ENCODE measurements at places on chromosomes 12 and 14. TPM values are rescaled to one million over a fixed set of nuclear protein-coding genes. Genes with fewer than 3 reads are reported as not detected.

- DNase-seq = no peak
Measured at GRCh38 chr12:53995002-53995377, 5.0 kb upstream of the HOXC9 start.

GRCh38 chr12:87866578-87867292, 162.5 kb downstream of the C12orf50 start:
- DNase-seq = no peak

GRCh38 chr14:36507847-36508417, 12.1 kb downstream of the NKX2-1 start:
- no peak for DNase-seq

DNA sequence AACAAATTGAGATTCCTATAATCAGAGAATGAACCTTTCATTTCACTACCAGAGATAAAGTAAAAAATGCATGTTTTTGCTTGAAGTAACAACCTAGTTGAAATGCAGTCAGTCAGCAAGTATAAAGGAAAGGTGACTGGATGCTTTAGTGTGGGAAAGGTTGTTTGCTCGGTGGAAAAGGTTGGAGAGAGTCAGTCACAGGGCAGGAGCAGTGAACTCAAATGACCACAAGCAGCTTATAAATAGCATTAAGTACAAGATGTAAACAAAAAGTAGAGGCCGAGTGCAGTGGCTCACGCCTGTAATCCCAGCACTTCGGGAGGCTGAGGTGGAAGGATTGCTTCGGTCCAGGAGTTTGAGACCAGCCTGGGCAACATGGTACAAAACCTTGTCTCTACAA, 98.1 kb upstream of the FGD4 start:
- no peak for DNase-seq

DNA sequence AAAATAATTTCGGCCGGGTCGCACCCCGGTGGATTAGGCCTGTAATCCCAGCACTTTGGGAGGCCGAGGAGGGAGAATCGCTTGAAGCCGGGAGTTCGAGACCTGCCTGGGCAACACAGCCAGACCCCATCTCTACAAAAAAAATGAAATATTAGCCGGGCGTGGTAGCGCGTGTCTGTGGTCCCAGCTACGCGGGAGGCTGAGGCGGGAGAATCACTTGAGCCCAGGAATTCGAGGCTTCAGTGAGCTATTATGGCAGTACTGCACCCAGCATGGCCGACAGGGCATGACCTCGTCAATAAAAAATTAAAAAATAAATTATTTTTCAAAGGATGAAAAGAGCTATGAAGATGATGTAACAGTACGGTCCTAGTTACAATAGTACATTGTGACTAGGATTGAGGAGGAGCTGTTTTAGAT, 523 bp downstream of the GTF2H3 start:
- DNase-seq = no peak

DNA sequence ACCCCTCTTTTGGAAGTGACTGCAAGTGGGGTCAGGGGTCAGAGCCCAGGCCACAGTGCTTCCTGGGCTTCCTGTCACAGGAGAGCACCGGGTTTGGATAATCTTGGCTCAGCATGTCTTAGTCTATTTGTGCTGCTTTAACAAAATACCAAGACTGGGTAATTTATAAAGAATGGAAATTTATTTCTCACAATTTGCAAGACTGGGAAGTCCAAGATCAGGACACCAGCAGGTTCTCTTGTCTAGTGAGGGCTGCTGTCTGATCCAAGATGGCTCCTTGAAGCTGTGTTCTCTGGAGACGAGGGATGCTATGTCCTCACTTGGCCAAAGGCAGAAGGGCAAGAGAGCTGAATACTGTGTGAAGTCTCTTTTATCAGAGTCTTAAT, 74.1 kb downstream of the RIN3 start:
- DNase-seq = no peak

DNA sequence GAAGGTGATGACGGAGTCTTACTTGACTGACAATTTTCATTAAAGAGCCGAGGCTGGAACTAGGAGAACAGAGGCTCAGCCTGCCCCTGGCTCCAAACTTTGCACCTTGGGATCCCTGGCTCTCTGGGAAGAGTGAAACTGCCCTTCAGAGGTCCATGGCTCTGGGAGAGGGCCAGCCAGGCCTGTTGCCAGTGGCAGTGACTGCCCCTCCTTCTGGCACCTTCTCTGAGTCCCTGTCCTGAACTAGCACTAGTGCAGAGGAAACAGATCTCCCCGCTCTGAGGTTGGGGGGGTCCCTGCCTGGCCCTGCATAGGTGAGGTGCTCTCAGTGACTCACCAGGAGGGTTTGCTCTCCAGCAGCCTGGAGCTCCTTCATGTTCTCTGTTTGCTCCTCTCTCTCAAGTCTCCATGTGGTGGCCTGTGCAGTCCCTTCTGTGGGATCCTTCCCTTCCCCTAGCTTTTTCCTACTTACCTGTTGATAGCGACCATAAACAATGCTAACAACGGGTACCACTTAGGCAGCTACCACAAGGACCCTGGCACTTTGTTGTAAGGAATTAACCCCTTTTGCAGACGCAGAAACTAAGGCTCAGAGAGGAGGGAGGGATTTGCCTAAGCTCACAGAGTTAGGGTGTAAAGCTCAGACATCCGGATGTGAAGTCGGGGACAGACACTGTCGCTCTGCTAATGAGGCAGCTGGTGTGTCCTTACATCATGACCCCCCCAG, 22.4 kb downstream of the FAM222A start:
- DNase-seq = no peak

DNA sequence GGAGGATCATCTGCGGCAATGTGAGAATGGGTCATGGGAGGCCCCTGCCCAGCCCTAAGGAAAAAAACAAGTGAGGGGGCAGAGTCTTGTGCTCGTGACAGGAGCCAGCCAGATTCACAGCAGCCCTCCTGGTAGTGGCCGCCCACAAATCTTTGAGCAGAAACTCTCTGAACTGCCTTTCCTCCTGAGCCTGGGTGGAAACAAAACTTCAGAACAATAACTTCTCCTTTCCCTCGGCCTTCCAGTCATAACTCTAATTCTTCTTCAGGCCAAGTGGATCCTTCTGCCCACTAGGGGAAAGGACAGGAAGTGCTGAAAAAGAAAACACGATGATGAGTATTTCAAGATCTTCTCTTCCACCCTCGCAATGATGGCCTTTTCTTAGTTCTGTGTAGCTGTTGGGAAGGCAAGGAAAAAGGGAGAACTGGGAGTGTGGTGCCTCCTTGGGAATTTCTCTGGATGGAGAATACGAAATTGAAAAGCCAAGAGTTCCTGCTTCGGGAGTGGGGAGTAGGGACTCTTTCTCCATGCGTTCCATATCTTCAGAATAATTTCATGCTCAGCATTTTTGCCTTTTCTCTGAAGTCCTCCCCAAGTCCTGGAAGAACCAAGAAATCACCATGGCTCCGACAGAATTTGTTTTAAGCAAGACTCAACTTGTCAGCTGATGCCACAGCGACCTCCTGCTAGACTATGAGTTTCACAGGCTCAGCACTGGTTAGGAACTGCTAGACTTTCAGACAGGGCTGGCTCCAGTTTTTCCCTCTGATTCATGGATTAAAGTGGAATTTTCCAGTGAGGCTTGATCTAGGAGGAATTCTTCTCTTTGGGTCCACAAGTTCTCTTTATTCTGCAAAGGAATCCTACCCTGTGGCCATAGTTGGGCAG, 188.9 kb downstream of the CAND1 start:
- DNase-seq = no peak

DNA sequence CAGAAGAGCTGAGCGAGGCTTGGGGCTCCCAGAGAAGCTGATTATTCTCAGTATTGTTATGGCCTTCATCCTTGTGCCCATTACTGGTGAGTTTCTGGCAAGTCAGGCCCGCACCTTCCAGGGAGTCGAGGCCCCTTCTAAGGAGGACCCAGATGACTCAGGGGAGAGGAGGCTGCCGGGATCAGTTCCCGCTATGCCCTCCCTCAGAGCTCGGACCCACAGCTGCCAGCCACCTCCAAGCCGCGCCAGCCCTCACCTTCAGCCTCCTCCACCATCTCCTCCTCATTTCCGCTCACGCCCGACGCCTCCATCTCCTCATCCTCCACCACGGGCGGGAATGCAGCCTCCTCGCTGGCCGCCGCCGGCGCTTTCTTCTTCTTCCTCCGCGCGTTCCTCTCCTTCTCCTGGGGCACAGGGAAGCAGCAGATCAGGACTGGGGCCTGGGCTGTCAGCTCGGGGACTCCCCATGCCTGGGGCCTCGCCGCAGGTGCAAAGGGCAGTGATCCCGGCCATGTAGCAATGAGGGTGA, 83.2 kb downstream of the RFLNA start:
- no peak for DNase-seq

DNA sequence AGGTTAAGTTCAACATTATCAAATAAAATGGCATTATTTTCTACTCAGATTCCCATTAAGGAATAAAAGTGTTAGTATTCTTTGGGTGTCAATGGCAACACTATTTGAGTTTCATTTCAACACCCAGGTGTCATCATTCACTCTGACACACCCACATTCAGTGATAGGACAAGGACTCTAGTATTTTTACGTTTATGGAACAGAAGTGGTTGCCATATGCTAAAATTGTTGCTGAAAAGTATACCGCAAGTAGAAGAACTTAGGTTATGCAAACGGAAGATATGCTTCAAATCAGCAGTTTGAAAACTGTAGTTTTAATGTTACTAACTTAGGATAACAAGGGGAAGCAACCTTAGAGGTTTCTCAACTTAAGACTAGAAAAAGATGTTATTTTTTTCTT, 20.0 kb upstream of the SGPP1 start:
- no peak for DNase-seq

- no peak for DNase-seq
Measured at GRCh38 chr12:122870867-122871664, 24.9 kb downstream of the VPS37B start.

Gene AQP6
- 13.5 TPM for polyA plus RNA-seq

DNA sequence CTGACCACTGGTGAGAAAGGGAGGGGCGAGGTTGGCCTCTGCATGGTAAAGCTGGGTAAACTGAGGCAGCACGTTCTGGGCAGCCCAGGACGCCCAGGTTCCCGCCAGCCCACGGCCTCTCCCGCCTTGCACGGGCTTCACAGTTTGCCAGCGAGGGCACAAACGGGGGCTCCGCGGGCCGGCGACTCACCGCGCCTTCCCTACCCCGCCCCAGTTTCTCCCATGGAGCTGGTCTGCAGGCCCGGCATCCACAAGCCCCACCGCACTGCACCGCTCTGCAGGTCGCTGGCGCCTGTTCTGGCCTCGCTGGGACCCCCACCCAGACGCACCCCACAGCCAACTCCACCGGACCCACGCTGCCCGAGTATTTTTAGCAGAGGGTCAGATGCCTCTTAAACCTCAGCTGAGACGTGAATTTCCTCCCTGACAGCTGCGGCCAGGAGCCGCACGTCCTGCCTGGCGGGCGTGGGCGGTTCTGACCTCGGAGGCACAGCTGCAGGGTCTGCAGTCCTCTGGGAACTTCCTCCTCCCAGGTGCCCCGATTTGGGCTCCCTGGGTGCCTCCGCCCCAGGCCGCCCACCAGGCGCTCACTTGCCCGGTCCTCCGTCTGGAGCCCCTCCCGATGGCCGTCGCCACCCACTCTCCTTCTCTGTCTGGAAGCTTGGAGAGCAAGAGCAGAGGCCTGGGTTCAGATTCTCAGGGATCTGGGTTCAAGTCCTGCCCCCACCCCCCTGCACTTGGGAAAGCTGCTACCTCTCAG, 29.5 kb upstream of the INF2 start:
- no peak for DNase-seq

GRCh38 chr12:105427883-105428282, 97.4 kb downstream of the C12orf75 start:
- no peak for DNase-seq

Gene OVCH1
- 0.89 TPM for polyA plus RNA-seq

- DNase-seq = no peak
Measured at GRCh38 chr14:68219407-68219806, 399.8 kb downstream of the RAD51B start.

DNA sequence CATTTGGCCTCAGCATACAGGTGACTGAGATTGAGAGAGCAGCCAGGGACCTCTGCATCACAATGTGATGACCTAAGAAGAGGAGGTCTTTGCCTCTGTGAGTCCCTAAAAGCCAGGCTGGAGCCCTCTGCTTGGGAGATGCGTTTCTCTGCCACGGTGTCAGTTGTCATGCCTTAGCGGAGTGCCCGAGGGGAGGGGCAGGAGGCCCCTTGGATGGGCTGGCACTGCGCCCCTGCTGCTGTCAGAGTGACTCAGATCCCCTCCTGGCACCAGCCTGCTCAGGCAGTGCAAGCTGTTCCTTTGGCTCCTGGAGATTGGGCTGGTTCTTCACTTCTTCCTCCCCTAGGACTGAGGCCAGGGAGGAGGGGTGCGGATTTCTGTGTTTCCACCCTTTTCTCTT, 64.9 kb upstream of the KCNA5 start:
- DNase-seq = no peak

DNA sequence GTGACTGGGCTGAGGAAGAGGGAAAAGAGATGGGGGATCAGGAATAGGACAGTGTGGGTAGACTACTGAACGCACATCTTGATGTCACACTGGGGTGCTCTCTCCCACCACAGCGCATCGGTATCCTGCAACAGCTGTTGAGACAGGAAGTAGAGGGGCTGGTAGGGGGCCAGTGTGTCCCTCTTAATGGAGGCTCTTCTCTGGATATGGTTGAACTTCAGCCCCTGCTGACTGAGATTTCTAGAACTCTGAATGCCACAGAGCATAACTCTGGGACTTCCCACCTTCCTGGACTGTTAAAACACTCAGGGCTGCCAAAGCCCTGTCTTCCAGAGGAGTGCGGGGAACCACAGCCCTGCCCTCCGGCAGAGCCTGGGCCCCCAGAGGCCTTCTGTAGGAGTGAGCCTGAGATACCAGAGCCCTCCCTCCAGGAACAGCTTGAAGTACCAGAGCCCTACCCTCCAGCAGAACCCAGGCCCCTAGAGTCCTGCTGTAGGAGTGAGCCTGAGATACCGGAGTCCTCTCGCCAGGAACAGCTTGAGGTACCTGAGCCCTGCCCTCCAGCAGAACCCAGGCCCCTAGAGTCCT, 6.9 kb downstream of the C1QL4 start:
- DNase-seq = no peak

DNA sequence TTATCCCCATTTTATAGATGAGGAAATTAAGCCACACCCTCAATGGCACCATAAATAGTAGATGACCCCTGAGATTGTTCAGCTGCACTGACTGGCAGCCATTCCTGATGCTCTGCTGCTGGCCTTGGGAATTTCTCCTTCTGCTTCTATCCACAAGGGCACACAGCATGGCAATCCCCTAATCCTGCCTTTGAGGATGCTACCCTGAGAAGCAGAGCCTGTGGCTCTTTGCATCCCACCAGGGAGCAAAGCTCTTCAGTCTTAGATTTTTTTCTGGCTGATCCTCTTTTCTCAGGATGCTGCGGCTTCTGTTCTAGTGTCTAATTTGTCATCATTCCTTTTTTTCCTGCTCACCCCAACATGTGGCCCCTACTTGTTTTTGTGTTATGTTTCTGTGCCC, 114.8 kb downstream of the TMX1 start:
- no peak for DNase-seq

DNA sequence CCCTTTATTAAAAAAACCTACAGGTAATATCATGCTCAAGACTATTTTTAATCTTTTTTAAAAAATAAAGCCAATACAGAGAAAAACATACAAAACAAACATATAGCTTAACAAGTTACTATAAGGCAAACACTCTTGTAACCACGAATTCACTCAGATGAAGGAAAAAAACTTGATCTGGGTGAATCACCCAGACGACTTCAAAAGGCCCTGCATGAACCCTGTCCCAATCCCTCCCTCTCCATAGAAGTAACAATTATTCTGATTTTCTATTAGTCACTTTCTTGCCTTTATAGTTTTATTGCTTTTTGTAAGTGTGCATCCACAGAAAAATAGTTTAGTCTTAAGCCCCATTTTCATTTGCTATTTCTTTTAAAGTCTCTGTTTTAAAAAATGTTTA, 72.6 kb downstream of the LRP6 start:
- no peak for DNase-seq

GRCh38 chr12:4943938-4944284, 34.2 kb downstream of the KCNA1 start:
- no peak for DNase-seq

- DNase-seq = no peak
Measured at GRCh38 chr12:120581998-120582397, 796 bp upstream of the POP5 start.

Data from left renal cortex interstitium (tissue), 4 donors.